ENCODE measurements at places on chromosomes 3 and 15. TPM values are rescaled to one million over a fixed set of nuclear protein-coding genes. Genes with fewer than 3 reads are reported as not detected.

DNA sequence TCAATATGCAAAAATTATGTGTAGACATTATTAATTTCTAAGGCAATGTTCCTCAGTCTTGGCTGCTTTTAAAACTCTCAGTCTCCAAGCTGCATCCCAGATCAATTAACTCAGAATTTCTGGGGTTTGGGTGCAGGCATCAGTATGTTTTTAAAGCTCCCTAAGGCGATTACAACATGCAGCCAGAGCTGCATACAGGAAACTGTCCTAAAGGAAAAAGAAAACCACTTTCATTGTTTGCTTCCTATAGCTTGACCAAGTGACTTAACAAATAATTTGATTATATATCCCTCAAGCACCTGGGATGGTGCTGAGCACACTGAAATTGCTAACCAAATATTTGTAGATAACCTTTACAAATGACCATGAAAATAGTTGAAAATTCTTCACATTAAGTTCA is 194.7 kb downstream of the DTWD1 start:
- DNase-seq: no peak

FHIT gene
- total RNA-seq: 8.1 TPM

DNA sequence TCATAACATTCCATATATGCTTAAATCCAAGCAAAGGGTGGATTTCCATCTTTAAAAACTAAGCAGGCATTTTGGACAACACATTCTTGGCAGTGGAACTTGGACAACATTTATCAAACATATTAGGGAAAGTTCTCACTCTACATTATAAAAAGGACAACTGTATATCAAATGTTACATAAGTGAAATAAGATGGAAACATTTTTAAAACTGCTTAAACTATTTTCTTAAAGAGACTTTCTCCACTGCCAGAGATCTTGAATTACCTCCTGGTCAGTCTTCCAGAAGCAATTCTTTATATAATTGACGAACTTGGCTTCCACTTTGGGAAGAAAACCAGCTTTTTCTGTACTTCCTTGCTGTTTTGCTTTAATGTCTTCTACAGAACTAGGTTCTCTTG is 109.3 kb downstream of the NEO1 start:
- no peak for DNase-seq

MKRN2OS gene
- total RNA-seq: not detected

GRCh38 chr3:160837394-160837980 is 81.5 kb downstream of the PPM1L start:
- DNase-seq: no peak

GRCh38 chr3:73801444-73801843 is 176.7 kb upstream of the PDZRN3 start:
- no peak for DNase-seq

- DNase-seq: no peak
Observed at GRCh38 chr3:112260563-112260962, 33.5 kb downstream of the SLC9C1 start.

TRAIP gene
- total RNA-seq: 2.7 TPM

CCR3 gene
- total RNA-seq: not detected

DNA sequence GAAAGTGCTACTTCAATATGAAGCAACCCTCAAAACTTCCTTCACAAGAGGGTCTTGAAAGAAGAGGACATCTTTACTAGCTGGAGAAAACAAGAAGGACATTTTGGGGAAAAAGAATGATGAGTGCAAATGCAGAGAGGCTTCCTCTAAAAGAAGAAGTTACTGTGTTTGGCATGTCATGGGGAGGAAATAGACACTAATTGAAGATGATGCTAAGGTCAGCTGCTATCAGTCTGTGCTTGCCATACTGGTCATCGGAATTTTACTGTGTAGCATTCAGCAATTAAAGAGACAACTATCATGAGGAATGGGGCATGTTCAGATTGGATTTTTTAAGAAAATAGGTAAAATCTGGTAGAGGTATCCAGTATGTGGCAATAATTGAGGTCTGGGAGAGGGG is 60.0 kb downstream of the THRB start:
- no peak for DNase-seq

SPTBN5 gene
- total RNA-seq: 15.0 TPM

GRCh38 chr3:177487635-177488186 is 290.4 kb upstream of the TBL1XR1 start:
- no peak for DNase-seq

- DNase-seq: no peak
Observed at GRCh38 chr15:63860155-63860554, 26.4 kb upstream of the HERC1 start.

ATP6V1A gene
- 67.3 TPM for total RNA-seq

DNA sequence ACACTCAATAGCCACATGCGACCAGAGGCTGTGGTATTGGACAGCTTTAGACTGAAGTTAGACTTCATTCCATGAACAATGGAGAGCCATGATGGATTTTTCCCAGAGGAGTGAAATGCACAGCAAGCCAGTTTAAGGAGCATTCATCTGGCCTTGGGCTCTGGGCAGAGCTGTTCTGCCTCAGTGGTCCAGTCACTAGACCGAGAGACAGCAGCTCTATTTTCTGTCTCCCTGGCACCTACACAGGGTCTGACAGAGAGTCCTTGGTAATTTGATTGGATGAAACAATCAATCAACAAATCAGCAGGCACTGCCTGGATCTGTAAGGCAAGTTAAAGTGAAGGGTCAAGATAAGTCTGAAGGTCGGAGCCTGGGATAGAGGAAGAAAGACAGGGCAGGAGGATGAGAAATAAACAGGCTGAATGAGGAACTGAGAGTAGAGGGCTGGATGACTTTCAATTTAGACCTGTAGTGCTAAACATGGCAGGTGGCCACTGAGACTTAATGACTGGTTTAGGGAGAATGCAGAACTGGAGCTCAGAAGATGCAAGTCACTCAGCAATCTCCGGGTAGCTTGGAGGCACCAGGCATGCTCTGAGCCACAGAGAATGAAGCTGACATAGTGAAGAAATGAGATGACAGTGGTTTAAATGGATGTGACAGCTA is 98.5 kb upstream of the SLC25A36 start:
- no peak for DNase-seq

ALPK3 gene
- total RNA-seq: 68.4 TPM

TMEM212 gene
- total RNA-seq: not detected

GRCh38 chr3:60854791-60855190 is 396.5 kb downstream of the FHIT start:
- no peak for DNase-seq

CD200 gene
- total RNA-seq: 0.92 TPM

- DNase-seq: no peak
Observed at GRCh38 chr3:13275376-13276005, 144.6 kb downstream of the NUP210 start.

DNA sequence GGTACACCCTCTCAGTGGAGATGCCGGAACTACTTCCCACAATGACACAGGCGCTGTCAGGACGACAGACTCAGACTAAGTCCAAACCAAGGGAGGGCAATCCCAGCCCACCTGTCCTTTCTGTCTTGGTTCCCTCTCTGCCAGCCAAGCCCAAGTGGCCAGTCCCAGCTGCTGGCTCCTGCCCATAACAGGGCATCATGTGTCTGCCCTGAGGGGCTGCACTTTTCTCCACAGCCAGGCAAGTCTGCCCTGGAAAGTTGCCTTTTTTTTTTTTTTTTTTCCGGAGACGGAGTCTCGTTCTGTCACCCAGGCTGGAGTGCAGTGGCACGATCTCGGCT is 20.0 kb upstream of the BCL2A1 start:
- DNase-seq: no peak

DNA sequence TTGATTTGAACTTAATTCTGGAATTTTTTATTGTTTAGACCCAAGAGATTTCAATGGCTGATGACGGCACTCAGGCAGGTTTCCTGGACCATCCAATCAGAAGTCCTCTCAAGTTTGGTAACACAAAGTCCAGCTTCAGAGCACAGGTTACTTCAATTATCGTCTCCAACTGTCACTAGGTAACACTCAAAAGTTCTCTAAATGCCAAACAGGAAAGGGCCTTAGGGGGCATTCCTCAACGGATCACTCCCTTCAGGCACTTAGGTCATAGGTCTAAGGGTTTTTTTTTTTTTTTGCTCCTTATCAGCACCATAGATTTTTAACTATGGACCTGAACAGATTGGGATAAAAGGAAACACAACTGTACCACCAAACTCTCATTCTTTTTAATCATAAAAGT is 85.8 kb downstream of the MEIS2 start:
- no peak for DNase-seq

PLCH1 gene
- total RNA-seq: not detected

GRCh38 chr3:150293401-150294001 is 114.6 kb upstream of the TSC22D2 start:
- no peak for DNase-seq

MST1R gene
- total RNA-seq: 0.18 TPM

- DNase-seq: no peak
Observed at GRCh38 chr15:35507932-35508638, 37.9 kb downstream of the DPH6 start.

THRB gene
- 0.06 TPM for total RNA-seq

- no peak for DNase-seq
Observed at GRCh38 chr3:50600141-50600753, 11.3 kb downstream of the CISH start.

GRCh38 chr3:57086201-57086600 is 25.7 kb downstream of the SPATA12 start:
- DNase-seq: no peak

GRCh38 chr3:194235160-194235559 is 99.2 kb downstream of the HES1 start:
- DNase-seq: no peak

- DNase-seq: no peak
Observed at GRCh38 chr3:107452436-107452835, 70.3 kb upstream of the BBX start.

ARHGEF26 gene
- total RNA-seq: 4.6 TPM

GRCh38 chr3:151037746-151038477 is 47.6 kb upstream of the MED12L start:
- peak; percentile 23 for DNase-seq

DNA sequence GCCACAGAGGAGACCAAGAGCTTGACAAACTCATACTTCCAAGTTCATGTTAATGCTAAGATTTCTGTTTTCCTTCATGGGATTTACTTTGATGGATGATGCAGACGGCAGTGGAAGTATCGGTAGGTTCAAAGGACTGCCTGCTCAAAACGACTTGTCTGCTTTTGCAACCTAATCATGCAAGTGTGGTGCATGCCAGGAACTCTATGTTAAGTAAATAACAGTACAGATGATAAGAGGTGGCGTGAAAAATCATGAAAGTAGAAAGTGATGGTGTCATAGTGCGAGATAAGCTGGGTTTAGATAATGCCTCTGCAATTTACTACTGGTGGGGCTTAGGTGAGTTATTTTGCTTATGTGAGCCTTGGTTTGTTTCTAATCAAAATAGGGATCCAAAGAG is 14.7 kb upstream of the LMCD1 start:
- DNase-seq: no peak

DNA sequence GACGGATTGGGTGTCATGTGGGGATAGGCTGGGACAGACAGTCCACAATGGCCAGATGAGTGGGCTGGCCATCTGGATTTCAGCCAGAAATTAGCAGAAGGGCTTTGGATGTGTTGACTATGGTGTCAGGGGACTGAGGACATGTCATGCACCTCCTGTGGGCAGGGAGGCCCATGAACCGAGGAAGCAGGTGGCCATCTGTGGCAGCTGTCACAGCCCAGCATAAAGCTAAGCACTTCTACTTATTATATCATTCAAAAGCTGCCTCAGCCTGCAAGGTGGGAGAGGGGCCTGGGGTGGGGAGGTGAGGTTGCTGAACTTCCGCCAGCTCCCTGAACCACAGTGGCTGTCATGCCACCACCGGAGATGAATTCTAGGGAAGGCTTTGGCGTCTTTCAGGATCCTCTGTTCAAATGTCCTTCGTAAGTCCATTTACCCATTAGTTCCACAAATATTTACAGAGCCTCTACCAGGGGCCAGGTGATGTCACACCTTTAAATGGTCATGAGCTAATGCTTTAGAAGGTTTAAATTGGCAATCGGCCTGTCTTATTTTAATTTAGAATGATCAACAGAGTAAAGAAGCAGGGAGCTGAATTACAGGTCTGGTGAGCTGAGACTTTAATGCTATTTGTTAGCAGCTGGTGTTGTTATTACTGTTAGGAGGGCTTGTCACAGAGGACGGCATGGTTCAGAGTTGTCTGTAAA is 23.6 kb upstream of the CAV3 start:
- DNase-seq: no peak

DNA sequence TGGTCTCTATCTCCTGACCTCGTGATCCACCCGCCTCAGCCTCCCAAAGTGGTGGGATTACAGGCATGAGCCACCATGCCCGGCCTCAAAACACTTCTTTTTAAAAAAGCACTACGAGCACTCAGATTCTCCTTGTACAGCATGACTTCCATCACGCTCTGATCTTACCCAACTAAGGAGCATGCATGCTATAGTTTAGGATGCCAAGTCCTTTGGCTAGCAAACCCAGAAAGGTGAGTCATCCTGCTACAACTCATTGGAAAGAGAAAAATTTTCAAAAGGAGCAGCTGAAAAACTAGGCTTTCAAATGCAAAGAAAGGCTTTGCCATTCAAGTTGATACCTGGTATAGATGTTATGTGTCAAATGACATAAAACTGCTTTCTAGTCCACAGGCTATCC is 70.3 kb upstream of the PRICKLE2 start:
- no peak for DNase-seq

GRCh38 chr15:67980773-67981685 is 73.1 kb upstream of the PIAS1 start:
- DNase-seq: no peak

TPRG1 gene
- total RNA-seq: 0.53 TPM

KAT2B gene
- total RNA-seq: 15.1 TPM

LRRC3B gene
- total RNA-seq: not detected

IL5RA gene
- not detected for total RNA-seq

RAD54L2 gene
- total RNA-seq: 28.0 TPM

GRCh38 chr15:73539212-73540128 is 93.7 kb downstream of the NPTN start:
- no peak for DNase-seq

PTPN23 gene
- 231 TPM for total RNA-seq

SMCO1 gene
- total RNA-seq: not detected

DNA sequence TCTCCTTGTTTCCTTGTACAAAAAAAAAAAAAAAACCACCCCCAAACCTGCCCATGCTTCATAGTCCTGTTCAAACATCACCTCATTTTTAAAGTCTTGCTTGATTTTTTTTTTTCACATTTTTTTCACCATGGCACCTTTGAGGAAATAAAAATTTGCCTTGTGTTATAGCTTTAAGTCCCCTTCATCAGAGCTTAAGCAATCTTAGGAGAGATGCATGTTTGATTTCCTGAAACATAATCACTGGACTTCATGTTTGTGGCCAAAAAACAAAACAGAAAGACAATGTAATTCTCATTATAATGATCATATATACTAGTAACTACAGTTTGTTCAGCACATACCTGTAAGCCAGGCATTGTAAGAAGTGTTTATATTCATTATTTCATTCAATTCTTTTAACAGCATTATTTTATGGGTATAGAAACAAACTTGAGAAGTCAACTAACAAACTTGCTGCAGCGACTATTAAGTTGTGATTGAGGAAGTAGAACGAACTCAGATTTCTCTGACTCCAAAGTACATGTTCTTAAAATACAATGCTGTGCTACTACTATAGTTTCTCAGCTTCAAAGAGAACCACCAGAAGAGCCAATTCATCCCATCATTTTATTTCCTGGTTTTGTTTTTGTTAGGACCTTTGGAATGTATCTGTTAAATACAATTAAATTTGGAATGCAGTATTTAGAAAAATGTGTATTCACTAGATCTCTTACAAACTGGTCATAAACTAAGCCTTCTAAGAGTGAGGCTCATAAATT is 203.8 kb downstream of the TCF12 start:
- no peak for DNase-seq

ROBO1 gene
- 35.2 TPM for total RNA-seq

CPEB1 gene
- not detected for total RNA-seq

Data from glomerular endothelial cell (primary cell).